NCI-H1092 (cell line): ENCODE measurements at places on chromosomes 3 and 15.

DNA sequence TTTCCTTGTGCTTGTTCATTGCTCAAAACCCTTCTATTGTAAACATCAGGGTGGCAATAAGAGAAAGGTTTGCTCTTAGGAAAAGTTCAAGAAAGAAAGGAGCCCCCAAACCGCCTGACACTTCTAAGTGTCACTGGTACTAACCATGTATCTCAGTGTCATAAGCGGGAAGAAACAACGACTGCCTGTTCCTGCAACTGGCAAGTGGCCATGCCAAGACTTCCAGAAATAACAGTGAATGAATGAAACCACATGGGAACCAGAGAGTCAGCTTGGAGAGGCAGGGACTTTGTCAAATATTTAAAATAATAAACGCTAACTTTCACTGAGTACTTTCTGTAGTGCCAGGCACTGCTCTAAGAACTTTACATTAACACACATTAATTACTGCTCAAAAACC is 1.1 kb downstream of the PLSCR2 start:
- DNase-seq, result no peak

GRCh38 chr15:77311618-77312398 is 108.1 kb downstream of the PEAK1 start:
- no peak for DNase-seq

GRCh38 chr3:184683234-184683633 is 28.6 kb downstream of the MAGEF1 start:
- DNase-seq, result no peak

DNA sequence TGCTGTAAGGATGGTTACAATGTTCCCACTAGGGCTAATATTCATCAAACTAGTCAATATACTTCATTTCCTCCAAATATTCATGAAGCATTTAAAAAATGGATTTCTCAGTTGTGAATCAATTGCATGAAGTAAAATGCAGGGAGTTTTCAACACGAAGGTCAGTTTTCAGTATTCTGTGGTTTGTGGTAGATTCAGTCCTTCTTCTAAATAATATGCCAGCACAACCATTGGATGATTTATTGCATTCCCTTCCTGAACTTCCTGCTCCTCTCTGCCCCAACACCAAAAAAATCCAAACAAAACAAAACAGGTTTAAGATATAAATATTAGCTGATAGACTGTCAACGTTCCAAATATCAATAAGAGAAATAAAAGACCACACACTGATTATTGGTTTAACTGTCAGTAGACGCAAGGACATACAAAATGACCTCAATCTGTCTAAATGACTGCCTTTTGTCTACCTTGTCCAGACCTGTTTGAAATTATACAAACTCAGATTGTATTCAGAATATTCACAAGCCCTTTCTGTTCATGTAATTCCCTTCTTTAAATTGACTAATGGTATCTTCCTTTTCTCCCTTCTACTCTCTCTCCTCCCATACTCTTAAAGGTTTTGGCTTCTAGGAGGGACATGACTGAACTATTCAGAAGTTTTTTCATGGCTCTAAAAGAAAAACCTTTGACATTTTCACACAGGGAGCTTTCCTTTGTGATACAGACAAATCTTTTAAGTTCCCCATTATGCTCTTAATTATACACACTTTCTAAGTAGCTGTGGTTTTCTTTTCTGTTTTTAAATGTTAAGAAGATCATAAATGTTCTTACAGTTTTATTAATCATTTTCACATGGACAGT is 92.6 kb upstream of the STT3B start:
- no peak for DNase-seq
